Stimulated activated CD8-positive, alpha-beta memory T cell treated with anti-CD3 and anti-CD28 coated beads, Interleukin-4, amount 100 ng/mL, for 4 hours (primary cell): ENCODE measurements at places on chromosomes 3 and 15.

DNA sequence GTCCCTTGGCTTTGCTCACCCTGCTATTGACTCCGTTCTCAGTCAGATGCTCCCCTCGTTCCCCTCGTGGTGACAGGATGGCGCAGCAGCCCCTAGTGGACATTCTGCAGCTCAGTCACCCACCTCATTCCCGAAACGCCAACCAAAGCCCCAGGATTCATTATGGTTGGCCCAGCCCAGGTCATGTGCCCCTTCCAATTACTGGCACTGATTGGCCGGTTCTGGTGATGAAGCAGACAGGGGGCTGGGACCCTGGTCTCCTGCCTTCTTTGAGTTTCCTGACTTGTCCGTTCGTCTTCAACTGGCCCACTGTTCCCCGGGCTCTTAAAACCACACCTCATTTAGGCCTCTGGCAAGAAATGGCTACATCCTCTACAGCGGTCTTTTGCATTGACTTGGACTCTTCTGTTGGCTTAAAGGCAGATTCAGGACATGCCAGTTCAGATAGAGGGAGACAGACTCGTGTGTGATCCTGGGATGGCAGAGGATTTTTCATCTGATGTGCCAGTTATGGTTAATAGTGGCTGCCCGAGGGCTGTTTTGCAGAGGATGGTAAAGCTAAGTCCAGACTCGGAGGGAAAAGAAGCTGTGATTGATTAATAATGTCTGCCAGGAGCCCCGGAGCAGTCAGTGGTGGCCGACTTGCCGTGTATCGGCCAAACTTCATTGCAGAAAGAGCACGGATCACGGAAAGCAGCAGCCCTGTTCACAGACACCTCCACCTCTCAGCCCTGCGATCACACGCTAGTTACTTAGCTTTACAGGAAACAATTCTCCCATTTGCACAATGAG lies 37.8 kb downstream of the LSM3 start:
- DNase-seq, result peak; percentile 20

GRCh38 chr3:188446014-188446413 lies 292.1 kb downstream of the LPP start:
- DNase-seq, result no peak

GRCh38 chr3:190414297-190414696 lies 26.3 kb downstream of the CLDN16 start:
- no peak for DNase-seq

GRCh38 chr3:4284865-4285264 lies 18.3 kb upstream of the SETMAR start:
- DNase-seq, result no peak

DNA sequence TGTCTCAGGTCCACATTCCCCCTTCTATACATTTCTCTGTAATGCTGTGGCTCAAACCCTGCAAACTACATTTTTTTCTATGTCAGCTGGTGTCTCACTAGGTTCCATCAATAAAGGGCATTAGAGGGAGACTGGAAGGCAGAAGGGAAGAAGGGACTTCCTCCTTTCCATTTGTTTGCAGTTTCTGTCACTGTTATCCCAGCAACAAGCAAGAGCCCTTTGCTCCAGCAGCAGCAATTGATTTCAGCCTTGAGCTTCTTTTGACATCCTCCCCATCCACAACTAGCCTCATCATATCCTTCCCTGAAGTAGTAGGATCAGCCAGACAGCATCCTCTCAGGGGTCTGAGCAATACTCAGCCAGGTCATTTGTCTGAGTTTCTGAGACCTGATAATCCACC lies 5.3 kb upstream of the NCK1 start:
- DNase-seq, result no peak

GRCh38 chr3:43659250-43659880 lies 31.4 kb upstream of the ABHD5 start:
- no peak for DNase-seq

GRCh38 chr3:59754456-59755129 lies 704.8 kb upstream of the CFAP20DC start:
- DNase-seq, result no peak

DNA sequence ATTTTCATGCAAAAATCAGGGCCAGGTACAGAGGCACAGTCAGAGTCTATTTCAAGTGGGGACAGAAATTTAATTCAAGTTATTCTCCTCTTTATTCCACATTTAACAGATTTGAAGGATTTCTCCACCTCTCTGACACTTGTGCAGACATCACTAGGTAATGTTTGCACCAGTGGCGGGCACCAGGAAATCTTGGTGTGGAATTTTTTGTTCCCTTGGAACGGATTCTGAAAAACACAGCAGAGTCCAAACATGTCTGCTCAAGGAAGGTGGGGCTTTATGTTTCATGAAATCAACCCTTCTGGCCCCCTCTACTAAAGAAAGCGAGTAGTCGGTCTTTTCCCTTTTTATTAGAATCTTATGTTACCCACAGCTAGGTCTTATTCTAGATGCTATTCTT lies 271.2 kb upstream of the MDFIC2 start:
- DNase-seq, result no peak

DNA sequence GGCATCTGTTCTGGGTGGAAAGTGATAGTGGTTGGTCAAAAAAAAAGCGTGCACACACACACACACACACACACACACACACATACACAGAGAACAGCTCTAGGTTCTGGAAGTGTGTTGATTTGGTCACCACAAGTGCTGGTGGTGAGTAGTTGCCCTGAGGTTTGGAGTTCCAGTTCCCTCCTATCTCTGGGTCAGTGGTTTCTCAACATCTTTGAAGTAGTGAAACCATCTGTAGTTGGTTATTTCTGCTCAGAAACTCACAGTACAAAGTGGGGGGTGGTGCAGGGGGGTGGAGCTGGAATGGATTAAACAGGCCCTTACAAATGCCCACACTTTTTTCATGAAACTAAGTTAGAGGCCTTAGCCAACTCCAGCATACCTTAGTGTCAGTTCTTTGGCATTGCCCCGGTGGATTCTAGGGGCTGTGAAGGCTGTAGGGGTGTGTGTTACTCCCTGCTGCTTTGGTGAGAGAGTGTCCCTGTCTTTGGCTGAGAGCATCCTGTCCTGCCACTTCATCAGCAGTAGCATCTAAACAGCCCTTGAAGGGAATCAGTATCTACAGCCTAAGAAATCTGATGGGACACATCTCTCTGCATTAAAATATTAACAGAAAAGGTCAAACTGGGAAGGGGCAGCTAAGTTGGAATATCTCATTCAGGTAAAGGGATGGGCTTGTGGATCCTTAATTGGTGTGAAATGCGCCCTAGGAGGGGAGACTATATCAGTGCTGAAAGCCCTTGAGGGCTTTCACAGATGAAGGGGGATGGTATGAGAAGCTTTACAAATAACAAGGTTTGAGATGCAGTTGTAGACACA lies 20.6 kb downstream of the SMAD3 start:
- no peak for DNase-seq

DNA sequence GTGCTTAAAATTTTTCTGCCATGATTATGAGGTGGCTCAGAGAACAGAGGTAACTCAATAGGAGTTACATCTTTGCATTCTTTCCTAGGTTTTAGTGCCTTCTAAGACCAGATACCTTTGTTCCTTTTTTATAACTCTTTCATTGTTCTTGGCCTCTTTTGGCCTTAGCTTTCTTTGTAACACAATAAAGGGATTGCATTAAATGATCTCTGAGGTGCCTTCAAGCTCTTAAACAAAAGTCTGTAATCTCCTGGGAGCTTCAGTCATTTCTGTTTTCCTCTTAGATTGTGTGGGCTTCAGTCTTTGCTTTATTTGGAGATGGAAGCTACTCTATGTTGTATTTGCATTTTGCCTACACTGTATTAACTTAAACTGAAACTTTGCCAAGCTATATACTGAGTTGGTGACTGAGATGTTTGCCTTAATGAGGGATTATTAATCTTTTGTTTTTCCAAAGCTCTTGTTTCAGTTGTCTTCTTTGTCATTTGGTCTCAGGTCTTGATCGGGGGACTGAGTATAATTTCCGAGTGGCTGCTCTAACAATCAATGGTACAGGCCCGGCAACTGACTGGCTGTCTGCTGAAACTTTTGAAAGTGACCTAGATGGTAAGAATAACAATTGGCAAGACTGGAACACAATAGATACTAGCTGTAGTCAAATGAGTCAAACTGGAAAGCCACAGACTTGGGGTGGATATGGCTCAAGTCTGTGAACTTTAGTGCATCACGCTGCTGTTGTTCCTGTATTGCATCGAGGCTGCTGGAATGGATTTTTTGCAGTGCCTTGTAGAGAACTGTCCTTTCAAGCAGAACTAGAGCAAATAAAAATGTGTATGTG lies 110.3 kb downstream of the HCN4 start:
- no peak for DNase-seq

- no peak for DNase-seq
These were observed at the start of gene ZNF660 for GRCh38 chr3:44584646-44585501. ZNF660 (plus strand) TSS chr3:44584964; CDS start chr3:44594194, 9,230 bp downstream.
